Stimulated activated CD4-positive, alpha-beta T cell treated with anti-CD3 and anti-CD28 coated beads, TNF-alpha, amount 100 ng/mL, for 4 hours (primary cell): ENCODE measurements at places on chromosomes 12 and 14.

GRCh38 chr14:98321841-98322240 lies 950.2 kb downstream of the BCL11B start:
- DNase-seq = no peak

- DNase-seq = no peak
Measured at GRCh38 chr12:26689281-26689841, 143.6 kb downstream of the ITPR2 start.

GRCh38 chr12:15688838-15689625 lies 100.2 kb downstream of the EPS8 start:
- no peak for DNase-seq

DNA sequence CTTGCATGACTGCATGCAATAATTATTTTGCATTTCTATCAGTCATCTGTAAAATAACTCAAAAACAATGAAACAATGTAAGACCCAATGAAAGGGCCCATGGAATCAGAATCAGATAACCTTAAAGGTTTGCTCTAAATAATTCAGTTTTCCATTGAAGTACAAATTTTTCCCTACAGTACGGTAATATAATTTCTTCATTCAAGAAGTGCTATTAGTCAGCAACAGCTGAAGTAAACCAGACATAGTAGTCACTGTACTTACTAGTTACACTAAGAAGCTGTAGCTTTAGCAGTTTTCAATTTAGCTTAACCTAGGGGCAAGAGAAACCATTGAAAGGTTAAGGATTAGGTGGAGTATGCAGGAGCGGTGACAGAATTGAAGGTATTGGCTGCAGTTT lies 43.5 kb downstream of the BCAT1 start:
- DNase-seq = no peak

DNA sequence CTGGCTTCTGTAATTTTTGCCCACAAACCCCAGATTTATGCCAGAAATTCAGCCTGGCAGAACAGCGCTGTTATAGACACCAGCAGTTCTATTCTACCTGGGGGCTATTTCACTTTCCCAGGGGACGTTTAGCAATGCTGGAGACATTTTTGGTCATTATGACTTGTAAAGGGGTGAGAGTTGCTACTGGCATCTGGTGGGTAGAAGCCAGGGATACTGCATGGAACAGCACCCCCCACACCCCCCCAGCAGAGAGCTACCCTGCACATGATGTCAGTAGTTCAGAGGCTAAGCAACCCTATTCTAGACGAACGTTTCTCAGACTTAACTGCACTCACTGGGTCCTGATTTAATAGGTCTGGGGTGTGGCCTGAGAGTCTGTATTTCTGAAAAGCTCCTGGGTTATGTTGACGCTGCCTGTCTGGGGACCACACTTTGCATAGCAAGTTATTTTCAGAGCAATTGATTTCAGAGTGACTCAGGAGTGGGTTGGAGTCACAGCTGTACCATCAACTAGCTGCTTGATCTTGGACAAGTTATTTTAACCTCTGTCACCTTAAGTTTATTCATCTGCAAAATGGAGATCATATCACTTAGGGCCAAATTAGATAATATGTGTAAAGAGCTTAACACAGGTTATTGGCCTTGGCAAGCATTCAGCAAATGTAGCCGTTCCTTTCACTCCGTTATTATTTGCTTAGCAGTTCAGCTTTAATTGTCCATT lies 48.5 kb downstream of the CHST11 start:
- no peak for DNase-seq

DNA sequence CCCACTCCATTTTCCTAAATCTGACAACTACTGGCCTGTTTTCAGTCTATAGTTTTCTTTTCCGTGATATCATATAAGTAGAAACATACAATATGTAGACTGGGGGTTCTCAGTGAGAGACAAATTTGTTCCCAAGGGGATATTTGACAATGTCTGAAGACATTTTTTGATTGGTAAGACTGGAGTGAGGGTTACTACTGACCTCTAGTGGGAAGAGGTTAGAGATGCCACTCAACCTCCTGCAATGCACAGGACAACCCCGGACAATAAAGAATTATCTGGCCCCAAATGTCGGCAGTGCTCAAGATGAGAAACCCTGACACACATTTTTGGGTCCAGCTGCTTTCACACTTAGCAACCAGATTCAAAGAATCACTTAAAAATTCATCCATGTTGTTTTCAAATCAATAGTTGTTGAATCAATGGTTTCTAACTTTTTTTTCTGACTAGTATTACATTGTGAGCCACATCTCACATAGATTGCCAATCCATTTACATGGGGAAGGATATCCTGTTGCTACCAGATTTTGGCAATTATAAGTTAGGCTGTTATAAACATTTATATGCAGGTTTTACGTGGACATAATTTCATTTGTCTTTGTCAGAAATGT lies 307.1 kb downstream of the RPL10L start:
- DNase-seq = no peak

GRCh38 chr14:92937051-92937937 lies 14.3 kb downstream of the CHGA start:
- no peak for DNase-seq

DNA sequence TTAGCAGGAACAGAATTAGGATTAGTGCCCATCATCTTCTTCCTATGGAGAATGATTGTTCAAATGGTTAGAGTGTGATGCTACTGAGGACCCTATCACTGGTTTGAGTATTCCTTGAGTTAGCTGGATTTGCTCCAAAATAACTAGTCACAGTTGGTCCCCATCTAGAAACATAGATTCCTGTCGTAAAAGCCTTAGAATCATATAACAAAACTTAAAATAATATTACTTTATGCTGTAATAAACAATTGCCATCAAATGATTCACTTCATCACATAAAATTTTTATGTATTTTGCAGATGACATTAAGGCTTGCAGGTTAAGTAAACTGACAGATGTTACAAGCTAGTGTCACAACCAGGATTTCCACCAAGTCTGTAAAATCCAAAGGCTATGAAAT lies 209.8 kb downstream of the CCER1 start:
- no peak for DNase-seq

GRCh38 chr14:71739273-71739990 lies 192.8 kb upstream of the RGS6 start:
- no peak for DNase-seq

GRCh38 chr12:46843811-46844210 lies 18.0 kb upstream of the SLC38A4 start:
- no peak for DNase-seq

DNA sequence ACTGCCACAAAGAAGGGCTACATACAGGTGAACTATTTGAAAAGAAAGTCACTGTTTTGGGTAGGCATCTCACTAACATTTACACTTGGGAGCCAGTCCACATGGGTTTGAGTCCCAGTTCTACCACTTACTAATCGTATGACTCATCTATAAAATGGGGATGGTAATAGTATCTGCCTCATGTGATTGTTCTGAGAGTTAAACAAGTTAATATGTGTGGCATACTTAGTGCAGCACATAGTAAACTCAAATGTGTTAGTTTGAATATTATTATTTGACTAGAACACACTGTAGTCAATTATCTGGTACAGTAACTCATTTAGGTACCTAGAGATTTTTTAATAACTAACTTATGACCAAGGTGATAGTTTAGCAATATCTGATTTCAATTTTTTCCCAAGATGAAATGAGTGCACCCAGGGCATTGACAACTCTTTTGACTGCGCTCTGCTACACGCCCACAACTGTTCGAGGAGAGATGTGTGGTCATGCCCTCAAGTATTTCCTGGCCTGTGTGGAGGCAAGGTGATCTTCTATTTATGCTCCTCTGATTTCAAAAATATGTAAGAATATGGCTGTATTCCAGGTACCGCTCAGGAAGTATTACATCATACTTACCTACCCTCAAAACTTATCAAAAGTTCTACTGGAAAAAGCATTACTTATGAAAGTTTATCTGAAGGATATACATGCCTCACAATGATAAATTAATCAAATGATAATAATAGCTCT lies 210.6 kb upstream of the EGLN3 start:
- DNase-seq = no peak

DNA sequence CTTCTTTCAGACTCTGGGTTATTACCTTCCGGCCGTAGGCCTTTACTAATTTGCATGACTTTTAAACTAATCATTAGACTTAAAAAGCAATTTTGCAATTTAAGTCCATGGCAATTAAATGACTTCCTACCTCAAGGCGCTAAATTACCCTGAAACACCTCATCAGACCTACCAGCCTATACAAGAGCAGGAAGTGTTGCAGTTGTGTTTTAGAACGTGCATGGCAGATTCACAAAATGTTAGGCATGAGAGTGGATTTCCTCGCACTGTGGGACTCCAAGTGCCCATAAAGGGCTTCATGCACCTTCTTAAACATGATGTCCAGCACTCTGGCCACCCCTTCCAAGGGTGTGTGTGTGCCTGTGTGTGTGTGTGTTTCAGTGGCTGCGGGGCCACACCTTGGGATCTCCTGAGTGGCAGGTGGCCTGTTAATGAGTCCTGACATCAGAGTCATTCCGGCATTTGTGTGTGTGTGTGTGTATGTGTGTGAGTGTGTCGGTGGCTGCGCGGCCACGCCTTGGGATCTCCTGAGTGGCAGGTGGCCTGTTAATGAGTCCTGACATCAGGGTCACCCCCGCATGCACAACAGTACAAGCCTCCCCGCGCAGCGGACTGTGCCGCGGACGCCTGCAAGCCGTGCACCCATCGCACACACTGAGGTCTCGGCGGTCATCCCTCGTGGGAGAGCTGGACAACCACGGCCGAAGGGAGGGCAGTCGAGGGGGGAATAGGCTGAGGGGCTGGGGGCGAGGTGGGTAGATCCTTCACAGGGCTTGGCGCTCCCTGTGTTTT lies 900 bp downstream of the C2CD5 start:
- DNase-seq = peak; percentile 9

- DNase-seq = no peak
Measured at GRCh38 chr12:15525441-15525840, 203.1 kb downstream of the PTPRO start.
